ENCODE measurements at places on chromosomes 12 and 14.

DNA sequence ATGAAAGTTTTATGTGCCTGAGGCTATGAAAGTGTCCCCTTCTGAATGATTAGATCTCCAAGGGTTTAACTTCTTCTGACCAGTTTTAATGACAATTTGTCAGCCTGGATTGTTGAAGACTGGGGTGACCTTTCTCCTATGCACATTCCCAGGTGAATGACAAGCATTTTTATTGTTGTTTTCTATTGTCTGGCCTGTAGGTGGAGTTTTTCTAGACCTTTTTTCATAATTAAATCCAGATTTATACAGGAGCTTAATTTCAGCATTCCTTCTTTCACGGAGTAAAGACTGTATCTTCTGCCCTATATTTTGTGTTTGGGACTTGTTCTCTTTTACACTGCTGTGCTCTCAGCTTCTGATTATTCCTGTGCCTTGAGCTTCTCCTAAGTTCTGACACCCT is 125.0 kb upstream of the FAR2 start:
- no peak for DNase-seq

DNA sequence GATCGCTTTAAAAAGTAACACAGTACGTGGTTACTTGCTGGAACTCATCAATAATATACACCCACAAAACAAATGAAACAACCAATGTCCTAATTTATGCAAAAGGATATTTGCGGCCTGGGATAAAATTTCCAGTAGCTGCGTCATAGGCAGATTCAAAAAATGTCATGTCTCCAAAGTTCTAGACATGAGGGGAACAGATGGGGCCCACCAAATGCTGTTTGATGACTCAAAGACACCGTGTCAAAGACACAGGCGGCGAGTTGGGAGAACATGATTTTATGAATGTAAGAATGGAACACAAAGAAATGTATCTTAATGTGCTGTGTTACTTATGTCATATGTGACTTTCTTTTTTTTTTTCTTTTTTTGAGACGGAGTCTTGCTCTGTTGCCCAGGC is 34.3 kb upstream of the NCOR2 start:
- DNase-seq, result no peak

- no peak for DNase-seq
Observed at GRCh38 chr14:53430870-53431269, 277.7 kb upstream of the DDHD1 start.

DNA sequence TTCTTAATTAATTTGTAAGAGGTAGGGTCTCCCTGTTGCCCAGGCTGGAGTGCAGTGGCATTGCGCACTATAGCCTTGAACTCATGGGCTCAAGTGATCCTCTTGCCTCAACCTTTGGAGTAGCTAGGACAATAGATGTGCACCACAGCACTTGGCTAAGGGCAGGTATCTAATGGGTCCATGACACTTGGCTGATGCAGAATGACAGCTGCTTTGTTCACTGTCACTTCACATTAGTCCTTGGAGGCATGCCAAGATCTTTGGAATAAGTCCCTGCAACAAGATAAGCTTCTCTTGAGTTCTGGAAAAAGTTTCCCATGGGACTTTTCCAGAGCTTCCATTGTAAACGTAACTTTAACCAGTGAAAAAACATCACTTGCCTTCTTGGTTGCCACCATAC is 23.4 kb downstream of the COQ6 start:
- no peak for DNase-seq

- DNase-seq, result no peak
Observed at GRCh38 chr12:116432314-116432750, 126.8 kb upstream of the MAP1LC3B2 start.

DNA sequence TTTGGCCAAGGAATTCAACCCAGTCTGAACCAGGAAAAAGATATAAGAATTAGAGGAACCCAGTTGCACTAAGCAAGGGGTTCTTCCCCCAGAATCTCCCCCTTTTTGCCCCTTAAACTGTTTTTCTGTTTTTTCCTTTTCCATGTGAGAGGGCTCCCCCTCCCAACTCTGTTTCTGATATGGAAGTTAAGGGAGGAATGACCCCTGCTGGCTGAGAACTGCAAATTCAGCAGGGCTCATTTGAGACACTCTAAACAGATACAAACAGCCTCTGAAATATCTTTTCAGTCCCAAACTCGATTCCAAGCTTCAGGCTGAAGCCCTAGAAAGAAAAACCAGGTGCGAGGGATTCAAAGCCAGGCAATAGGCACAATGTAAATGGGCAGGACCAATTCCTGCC is 132.7 kb downstream of the SLC41A2 start:
- no peak for DNase-seq

- no peak for DNase-seq
Observed at GRCh38 chr14:50741567-50741966, 73.5 kb upstream of the SAV1 start.

- DNase-seq, result no peak
Observed at GRCh38 chr14:37819155-37820015, 224.0 kb downstream of the TTC6 start.

- peak; percentile 15 for DNase-seq
Observed at GRCh38 chr12:132222096-132222807, 78.0 kb downstream of the NOC4L start.

DNA sequence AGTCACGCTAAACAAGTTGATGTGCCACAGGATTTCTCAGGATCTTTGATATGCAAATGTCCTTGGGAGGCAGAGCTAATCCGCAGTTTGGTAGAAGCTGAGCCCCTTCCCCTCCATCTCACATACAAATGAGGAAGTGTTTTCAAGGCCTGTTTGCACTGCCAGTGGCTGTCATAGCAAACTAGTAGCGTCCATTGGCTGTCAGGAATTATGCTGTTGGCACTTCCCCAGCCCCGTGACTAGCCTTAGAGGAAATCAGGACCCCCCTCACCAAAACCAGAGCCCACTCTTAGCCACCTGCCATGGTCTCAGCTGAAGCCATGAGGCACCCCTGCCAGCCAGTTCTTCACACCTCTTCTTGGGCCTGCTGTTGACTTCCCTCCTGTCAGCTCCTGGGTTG is 253.9 kb downstream of the CACNA1C start:
- DNase-seq, result no peak

- no peak for DNase-seq
Observed at GRCh38 chr12:68158432-68158831, 1.1 kb downstream of the IFNG start.

DNA sequence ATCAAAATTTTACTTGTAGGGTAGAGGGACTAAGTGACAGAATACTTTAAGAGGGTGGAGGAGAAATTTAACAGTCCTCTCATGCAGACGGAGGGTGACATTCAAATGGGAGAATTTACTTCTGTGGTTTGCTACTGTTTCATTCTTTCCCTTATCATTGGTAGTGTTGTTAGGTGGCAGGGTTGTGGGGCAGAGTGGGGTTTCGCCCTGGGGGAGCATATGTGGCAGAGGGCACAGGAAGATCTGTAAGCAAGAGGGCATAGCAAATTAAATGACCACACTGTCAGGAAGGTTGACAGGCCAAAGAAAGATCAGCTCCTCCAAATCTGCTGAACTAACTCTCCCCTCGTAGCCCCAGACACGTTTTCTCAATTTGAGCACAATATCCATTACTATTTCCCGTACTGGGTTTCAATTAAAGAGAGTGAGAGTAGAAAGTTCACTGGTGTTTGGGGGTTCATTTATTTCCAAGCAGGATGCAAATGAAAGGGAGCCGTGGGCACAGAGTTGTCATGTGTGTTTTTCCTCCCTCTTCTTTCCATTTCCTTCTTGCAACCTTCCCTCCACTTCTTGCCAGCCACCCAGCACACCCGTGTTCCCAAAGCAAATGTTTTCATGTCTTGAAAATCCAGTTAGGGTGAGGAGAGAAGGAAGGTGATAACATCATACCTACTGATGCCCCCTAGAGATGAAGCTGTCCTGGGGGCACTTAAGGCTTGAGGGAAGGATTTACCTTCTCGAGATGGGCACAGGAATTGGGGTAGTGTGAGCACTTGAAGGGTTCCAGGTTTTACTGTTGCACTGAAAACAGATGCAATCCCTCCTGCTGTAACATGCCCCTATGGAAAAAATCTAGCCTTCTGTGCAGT is 6.5 kb upstream of the TBX3 start:
- DNase-seq, result no peak

All from NCI-H2227 treated with DMSO at 0.1 percent for 48 hours (cell line).